ENCODE measurements at places on chromosomes 5 and 9.

- no peak for DNase-seq
Observed at GRCh38 chr9:19201899-19202891, 28.3 kb upstream of the DENND4C start.

DNA sequence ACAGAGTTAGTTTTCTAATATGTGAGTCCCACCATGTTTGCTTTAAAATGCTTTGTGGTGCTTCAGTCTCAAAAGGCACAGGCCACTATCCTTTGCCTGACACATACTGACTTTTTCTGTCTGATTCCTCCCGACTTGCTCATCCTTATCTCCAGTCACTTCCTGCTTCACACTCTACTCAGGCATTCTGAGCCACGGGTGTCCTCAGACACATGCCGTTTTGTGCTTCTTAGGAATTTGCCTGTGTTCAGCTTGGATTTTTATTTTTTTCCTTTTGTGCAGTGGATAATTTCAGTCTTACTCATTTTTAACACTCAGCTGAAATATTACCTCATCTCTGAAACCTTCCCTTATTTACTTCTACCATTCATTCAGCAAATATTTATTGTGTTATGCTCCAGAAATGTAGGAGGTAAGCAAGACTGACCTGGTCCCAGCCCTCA, 54.1 kb downstream of the MAN2A1 start:
- DNase-seq, result no peak

DNA sequence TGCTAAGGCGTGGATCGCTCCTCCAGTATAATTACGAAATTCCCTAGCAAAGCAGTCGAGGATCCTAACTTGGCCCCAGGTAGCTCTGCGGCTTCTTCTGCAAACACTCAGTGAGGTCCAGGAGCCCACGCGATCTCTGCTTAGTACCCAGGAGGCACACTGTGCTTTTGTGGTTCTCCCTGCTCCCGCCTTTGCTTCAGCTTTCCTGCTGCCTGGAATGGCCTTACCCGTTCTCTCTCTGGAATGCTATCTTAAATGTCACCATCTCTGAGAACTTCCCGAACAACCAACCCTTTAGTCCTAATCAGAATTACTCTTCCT, 639 bp downstream of the INVS start:
- no peak for DNase-seq

DNA sequence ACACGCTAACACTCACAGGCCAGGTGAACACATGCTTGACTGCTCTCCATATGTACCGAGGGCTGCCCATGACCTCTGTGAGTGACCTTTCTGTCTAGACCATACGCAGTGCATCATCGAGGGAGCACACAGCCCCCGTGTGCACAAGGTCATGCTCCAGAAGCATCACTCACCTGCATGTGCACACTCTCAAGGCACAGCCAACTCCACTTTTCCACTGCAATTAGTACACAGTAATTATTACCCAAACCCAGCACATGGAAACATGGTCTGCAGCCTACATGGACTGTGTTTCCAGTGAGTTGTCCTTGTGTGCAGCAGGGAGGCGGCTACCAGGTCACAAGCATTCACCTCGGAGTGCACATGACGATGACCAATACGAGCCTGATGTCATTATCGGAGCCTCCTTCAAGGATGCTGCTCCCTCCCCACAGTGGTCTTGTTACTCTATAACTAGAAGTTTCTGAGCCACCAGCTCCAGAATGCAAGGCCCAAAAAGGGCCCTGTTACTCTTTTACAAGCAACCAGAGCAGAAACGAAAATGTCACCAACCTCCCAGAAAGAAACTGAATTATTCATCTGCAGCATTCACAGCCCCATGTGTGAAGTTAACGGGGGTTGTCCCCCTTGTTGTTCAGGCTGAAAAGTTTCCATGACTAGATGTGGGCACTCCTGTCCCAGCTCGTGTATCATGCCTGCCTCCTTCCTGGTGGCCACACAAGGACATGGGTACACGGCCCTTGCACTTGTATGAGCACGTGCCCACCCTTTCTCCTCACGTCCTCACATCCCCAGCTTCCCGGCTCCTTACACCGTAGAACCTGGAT, 31.2 kb downstream of the SEMA4D start:
- DNase-seq, result peak; percentile 42

DNA sequence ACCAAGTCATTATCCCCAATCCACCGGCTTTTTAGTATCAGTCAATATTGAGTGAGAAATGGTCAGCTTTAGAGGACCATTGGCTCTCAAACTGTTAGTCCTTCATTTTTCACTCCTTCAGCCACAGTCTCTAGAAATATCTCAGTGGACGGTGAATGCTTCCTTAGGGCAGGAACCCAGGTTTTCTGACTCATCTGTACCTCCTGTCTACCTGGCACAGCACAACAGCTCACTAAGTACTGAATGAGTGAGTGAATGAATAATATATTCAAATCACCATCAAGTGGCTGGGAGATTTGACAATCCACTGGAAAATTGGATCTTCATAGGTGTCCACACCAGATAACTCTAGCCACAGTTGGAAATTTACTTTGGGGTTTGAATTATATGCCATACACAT, 609.5 kb upstream of the CLINT1 start:
- DNase-seq, result no peak

GRCh38 chr5:95350631-95351030, 40.5 kb upstream of the FAM81B start:
- no peak for DNase-seq

- no peak for DNase-seq
Observed at GRCh38 chr9:38294220-38294960, 98.1 kb upstream of the ALDH1B1 start.

DNA sequence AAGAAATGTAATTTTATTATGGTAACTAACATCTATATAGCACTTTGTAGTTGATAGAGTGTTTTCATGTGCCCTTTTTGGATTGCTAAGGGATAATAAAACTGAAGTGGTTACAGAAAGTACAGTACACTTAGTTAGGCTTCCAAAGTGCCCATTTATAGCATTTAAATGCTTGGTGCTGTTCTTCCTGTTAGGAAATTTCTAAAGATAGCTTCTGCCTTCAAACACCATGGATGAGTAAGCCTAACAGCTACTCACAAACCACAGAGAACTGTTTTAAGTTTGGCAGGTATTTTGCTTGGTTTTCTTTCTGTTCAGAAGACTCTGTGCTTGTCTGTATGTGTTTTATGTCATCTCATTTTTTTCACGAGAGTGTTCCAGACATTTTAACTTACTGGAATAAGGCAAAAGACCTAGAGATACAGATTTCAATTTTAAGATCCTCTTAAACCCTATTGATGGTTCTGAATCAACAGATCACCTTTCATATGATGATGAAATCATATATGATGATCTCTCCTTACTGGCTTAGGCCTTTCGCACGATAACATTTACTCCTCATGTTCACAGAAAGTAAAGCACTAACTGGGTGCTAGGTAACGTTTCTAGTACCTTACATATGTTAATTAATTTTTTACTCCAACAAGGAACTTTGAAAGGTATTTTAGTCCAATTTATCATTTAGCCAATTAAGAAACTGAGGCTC, 4.4 kb downstream of the RIMOC1 start:
- DNase-seq, result no peak

GRCh38 chr5:3026099-3026498, 274.6 kb upstream of the IRX2 start:
- DNase-seq, result no peak

GRCh38 chr9:82052081-82052480, 63.5 kb downstream of the SPATA31D1 start:
- no peak for DNase-seq

DNA sequence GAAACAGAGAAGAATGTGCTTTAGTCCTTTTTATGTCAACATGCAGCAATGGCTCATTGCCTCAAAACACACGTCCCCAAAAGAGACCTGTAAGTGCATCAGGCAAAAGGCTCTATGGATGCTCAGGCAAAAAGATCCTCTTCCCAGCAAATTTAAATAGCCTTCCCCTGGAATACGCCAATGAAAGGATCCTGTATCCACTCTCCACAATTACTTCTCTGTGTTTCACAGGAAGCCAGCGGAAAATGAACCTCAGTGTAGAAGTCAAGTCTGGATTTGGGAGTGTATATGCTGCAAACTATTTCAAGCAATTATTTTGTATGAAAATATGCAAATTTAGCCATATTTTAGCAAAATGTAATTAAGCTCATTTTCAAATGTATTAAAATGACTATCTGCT, 217.9 kb downstream of the EPB41L4A start:
- no peak for DNase-seq

DNA sequence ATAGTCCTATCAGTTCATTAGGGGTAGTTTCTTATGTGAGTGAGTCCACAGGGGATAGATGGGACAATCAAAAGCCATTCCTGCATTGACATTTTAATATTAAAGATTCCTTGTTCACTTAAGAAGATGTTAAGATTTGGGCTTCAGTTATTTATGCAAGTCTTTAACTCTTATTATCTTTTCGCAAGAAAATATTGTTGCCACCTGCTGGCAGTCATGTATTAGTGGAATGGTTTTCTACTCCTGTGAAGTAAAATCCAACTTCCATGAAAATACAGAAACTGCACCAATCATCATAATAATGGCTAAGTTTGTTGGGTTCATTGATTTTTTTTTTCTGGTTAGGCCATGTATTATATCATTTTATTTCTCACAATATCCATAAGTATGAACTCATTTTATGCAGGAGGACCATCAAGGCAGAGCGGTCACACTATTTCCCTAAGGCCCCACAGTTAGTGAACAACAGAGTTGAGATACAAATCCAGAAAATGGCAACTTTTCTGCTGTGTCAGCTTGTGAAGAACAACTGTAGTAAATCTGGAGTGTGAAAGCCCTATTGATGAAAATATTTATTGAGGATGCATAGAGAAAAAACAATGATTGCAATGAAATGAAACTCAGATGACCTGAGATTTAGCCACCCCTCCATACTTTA, 88.5 kb upstream of the TXNDC8 start:
- no peak for DNase-seq

DNA sequence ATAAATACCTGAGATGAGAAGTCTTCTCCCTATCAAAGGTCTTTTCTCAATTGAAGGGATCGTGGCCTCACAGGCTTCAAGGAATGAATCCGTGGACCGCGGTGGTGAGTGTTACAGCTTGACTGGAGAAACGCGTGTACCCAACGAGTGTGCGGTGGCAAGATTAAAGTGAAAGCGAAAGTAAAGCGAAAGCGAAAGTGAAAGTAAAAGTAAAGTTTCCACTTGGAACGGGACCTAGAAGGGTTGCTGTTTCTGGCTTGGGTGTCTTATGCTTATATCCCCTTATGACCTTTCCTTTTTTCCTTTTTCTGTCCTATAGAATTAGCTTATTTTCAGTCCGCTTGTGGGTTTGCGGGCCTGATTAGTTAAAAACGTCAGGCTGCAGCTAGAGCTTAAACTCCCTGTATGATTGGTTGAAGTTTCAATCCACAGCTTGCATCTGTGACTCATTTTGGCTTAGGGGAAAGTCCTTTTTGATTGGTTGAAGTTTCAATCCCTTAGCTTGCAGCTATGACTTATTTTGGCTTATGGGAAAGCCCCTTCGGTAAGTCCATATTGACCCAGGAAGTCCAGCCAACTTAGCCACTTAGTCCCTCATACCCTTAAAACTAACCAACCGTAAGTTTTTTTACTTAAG, 924.3 kb upstream of the CDH10 start:
- no peak for DNase-seq

DNA sequence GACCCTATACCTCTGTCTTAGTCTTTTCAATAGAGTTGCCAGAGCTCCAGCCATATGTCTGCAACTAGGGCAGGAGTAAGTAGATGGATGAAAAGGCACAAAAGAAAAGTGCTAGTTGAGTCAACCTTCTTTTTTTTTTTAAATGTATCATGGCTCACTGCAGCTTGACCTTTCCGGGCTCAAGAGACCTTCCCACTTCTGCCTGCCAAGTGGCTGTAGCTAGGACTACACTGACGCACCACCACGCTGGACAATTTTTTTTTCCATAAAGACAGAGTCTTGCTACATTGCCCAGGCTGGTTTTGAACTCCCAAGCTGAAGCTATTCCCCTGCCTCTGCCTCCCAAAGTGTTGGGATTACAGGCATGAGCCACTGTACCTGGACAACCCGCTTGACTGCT, 27.3 kb downstream of the FOXE1 start:
- no peak for DNase-seq

DNA sequence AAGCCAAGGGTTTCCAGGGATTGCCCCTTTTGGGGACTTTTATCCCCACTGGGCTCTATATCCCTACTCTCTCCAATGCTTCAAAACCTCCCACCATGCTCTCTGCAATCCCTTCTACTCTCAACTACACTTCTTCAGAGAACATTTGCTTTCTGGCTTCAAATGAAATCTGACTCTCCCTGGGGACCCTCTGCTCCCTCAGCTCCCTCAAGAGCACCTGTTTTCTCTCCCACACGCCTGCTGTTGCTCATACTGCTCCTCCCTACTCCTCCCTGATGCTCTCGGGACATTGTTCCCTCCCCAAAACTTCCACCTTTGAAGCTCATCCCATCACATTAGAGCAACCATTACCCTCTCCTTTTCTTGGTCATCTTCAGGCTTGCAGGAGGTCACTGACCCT, 344.9 kb downstream of the CDK5RAP2 start:
- no peak for DNase-seq

DNA sequence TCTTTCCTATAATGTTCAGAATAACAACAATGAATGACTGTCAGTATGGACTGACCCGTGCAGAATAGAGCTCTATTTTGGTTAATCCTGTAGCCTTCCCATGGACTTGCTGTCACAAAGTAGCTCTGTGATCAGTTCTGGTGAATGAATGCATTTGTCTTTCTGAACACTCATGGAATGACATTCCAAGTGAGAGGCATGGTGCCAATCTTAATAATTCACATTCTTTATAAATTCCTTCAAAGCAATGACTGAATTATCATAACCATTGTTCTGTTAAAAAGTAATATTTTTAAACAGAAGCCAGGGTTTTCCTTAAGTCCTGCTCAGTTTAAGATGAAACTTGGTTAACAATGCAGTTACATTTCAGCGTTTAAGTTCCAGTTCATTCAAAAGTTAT, 360.5 kb downstream of the ICE1 start:
- no peak for DNase-seq

- no peak for DNase-seq
Observed at GRCh38 chr5:51131266-51131665, 252.0 kb upstream of the ISL1 start.

GRCh38 chr5:147691130-147691529, 91.4 kb downstream of the JAKMIP2 start:
- DNase-seq, result no peak

- DNase-seq, result no peak
Observed at GRCh38 chr5:122704247-122705036, 70.4 kb upstream of the SNX2 start.

- DNase-seq, result no peak
Observed at GRCh38 chr5:99724732-99725290, 796.0 kb upstream of the CHD1 start.

DNA sequence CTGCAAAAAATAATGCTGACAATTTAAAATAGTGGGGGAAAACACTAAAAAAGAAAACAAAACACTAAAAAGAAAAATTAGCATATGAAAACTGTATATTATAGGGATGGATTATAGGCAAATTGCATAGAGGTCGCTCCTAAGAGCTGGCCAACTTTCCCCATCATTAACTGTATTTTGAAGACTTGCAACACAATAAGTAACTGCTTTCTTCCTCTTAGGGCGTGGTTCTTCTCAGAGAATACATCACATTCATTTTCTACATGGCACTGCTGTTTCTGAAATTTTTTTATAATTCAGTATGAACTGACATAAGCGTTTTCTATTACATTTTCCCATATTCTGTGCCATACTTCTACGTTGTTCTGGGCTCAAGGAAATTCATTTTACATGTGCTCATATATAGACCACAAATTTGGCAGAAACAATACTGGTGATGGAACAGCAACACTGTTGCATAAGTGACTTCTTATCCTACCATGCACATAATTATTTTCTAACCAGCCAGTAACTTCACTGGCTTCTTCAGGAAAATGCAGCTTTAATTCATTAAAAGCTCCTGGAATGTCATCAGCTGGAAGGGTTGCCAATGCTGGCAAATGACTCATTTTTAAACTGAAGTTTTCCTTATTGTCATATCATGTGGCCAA, 171.2 kb upstream of the DMAC1 start:
- DNase-seq, result no peak
